ENCODE measurements at places on chromosomes 6 and 20.
A peak's percentile ranks its signal among the peaks of the same experiment; 100 is the strongest.

- DNase-seq = peak; percentile 26
These were observed 41.9 kb upstream of the LRRC1 start for GRCh38 chr6:53752856-53753255.

DNA sequence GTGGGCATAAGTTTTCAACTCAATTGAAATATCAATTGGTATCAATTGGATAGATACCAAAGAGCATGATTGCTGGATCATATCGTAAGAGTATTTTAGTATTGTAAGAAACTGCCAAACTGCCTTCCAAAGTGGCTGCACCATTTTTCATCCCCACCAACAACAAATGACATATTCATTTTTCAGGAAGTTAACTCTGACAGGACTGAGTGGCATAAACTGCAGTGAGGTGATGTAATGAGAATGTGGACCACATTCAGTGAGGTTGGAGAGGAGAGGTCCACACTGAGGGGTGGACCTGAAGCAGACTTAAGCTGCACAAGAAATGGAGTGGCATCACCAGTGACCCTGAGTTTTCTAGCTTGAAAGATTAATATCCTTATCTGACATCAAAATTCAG is 11.6 kb upstream of the CALHM6 start:
- DNase-seq = no peak

- DNase-seq = no peak
These were observed 91.6 kb upstream of the RIPOR2 start for GRCh38 chr6:25027221-25027916.

- no peak for DNase-seq
These were observed 6.2 kb upstream of the RBCK1 start for GRCh38 chr20:401682-402495.

GRCh38 chr6:166348305-166348949 is 6.1 kb upstream of the SFT2D1 start:
- no peak for DNase-seq

DNA sequence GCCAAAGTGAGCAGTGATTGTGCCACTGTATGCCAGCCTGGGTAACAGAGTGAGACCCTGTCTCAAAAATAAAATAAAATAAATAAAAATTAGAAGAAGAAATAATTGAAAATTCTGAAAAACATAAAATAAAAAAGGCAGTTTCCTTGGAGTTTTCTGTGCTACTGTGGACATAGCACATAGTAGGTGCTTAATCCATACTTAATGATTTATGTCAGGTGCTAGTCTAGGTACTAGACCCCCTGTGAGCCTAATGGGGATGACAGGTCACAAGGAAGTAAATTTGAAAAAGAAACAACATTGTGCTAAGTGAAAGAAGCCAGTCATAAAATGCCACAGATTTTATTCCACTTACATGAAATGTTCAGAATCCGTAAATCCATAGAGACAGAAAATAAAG is 9.2 kb upstream of the SLC9A8 start:
- no peak for DNase-seq

GRCh38 chr20:31515775-31516107 is 1.5 kb downstream of the HM13 start:
- no peak for DNase-seq

- no peak for DNase-seq
These were observed 68.9 kb upstream of the TULP1 start for GRCh38 chr6:35581633-35582032.

GRCh38 chr6:170450916-170451761 is 102.0 kb downstream of the PSMB1 start:
- no peak for DNase-seq

Data from GM04503 (cell line).